ENCODE measurements at places on chromosomes 1 and 21. TPM values are rescaled to one million over a fixed set of nuclear protein-coding genes. Genes with fewer than 3 reads are reported as not detected.

DNA sequence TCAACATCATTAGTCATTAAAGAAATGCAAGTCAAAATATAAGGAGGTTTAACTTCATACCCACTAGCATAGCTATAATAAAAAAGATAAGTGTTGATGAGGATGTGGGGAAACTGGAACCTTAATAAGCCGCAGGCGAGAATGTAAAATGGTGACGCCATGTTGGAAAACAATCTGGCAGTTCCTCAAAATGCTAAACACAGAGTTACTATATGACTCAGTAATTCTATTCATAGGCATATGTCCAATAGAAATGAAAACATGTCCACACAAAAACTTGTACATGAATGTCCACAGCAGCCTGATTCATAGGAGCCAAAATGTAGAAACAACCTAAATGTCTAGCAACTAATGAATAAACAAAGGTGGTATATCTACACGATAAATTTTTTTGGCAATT is 23.2 kb downstream of the DDX59 start:
- DNase-seq: no peak

GRCh38 chr1:27592931-27593677 is 10.8 kb downstream of the AHDC1 start:
- no peak for DNase-seq

DNA sequence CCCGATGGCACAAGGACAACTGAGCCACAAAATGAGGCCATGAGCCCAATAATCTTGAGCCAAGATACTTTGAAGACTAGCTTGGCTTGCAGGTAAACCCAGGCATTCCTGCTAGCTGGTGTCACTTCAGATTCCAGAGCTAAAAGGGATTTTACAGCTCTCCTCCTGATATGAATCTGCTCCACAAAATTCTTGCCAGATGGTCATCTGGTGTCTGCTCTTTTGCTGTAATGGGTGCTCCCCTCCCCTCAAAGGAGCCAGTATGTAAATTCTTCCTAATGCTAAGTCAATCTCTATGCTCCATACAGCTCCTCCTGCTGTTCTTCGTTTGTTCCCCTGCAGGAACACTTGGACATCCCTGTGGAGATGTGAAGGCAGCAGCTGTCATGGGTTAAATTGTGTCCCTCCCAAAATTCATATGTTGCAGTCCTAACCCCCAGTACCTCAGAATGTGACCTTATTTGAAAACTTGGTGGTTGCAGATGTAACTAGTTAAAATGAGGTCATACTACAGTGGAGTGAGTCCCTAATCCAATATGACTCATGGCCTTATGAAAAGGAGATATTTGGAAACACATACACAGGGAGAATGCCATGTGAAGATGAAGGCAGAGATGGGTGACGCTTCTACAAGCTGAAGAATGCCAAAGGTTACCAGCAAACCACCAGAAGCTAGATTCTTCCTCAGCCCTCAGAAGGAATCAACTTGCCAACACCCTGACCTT is 180.6 kb upstream of the PALMD start:
- DNase-seq: no peak

GRCh38 chr1:235416662-235417049 is 49.4 kb downstream of the TBCE start:
- DNase-seq: no peak

GRCh38 chr1:53372501-53372951 is 44.7 kb upstream of the LRP8 start:
- DNase-seq: no peak

GRCh38 chr1:240031414-240031813 is 60.3 kb upstream of the FMN2 start:
- DNase-seq: no peak

DNA sequence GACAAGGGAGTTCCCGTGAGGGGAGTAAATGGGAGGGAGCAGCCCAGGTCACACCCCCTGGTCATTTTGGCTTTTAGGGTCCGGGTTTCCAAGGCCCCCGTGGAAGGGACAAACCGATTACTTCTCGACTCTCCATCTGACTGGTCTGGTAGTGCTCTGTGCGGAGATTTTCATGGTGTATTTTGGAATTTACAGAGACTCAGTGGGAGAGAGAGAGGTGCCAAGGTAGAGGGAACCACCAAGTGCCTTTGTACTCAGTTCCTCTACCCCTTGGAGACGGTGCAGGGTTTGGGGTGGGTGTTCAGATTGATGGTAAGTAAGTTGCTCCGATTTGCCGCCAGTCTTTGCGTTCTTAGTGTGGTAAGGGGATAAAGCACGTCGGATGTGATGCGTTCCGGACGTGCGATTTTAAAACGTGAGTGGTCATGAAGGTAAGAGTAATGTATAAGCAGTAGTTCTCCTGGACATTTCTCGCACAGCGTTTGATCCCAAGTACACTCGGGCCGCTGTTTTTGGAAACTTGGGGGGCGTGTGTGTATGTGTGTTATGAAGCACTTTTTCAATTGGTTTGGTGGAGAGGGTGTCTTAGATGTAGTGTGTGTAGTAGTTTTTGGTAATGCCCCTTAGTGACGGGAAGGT is 682 bp downstream of the SUCO start:
- DNase-seq: no peak

DNA sequence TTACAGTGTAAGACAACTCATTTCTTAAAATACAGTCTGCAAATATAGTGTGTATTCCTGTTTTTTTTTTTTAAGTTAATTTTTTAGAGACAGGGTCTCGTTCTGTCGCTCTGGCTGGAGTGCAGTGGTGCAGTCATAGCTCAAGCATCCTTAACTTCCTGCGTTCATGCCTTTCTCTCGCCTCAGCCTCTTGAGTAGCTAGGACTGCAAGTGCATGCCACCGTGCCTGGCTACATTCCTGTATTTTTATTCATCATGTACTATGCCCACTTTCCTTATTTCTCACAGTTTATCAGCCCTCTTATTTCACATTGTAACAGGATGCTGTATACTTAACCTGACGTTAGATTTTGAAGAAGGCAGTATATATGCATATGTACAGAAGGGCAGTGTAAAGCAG is 26.7 kb downstream of the MIER1 start:
- peak; percentile 48 for DNase-seq

- no peak for DNase-seq
These were observed 98.6 kb upstream of the PPP2R5A start for GRCh38 chr1:212186427-212187207.

DNA sequence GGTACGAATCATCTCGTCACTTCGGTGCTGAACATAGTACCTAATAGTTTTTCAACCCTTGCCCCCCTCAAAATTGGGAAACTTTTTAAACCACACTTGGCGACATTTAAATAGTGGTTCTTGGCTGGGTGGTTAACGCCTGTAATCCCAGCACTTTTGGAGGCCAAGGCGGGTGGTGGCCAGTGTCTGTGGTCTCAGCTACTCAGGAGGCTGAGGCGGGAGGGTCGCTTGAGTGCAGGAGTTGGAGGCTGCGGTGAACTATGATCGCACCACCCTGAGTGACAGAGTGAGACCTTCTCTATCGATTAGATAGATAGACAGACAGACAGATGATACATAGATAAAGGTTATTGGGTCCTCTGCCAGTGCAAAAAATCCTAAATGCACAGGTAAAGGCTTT is 55.5 kb upstream of the RASAL2 start:
- DNase-seq: no peak

DNA sequence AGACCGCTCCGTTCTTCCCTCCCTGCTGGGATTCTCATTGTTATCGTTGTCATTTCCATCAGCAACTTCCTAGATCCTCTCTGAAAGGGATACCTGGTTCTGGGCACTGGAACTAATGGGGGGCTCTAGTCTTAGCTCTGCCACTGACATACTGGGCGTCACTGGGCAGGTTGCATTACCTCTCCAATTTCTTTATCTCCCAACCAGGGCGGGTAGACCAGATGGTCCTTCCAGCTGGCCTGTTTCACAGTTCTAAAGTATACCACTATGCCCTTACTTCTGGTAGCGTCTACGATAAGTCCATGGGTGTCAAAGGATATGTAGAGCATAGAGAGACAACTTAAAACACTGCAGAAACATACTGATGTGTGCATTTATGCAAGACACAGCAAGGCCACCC is 1.4 kb downstream of the GPR37L1 start:
- no peak for DNase-seq

GRCh38 chr1:196513821-196514220 is 94.4 kb downstream of the KCNT2 start:
- no peak for DNase-seq

GRCh38 chr1:82160036-82160435 is 359.3 kb downstream of the ADGRL2 start:
- DNase-seq: peak; percentile 3

DNA sequence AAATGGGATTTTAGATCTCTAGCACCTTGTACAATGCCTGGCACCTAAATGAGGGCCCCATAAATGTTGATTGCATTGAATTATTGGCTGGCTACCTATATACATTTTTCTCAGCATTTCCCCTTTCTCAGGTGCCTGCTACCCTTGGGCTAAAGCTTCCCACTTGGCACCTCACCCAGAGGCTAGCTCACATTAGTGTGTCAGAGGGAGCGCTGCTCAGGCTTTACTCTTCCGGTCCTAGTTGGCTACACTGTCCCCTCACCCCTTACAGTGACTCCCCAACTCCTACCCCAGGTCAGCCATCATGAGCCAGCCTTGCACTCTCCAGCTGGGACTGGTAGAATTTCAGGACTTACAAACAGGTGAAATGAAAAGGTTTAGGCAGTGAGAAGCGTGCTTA is 9.5 kb downstream of the TRAF5 start:
- DNase-seq: no peak

DNA sequence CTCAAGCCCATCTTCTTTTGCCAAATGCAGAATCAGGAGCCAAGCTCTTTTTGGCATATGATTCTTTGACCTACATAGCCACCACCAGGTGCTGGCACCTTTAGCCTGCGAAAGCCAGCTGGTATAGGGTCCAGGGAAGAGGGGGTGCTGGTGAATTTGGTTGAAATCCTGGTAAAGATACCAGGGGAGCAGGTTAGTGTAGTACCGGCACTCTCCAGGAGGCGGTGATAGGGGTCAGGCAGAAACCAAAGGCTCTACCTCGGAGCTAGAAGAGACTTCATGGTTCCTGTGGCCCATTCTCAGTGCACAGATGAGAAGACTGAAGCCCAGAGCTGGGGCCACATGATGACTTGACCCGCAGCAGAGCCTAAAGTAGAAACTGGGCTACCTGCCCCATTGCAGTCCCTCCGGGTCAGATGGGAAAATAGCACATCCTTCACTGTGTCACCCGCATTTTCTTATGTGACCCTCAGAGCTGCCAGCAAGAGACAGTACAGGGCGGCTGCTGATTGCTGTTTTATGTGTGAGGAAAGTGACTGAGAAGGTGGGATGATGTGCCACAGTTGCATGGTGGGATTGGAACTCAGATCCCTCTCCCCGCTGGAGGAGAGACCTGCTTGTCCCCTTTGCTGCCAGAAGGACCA is 36.0 kb upstream of the IL19 start:
- DNase-seq: no peak

- no peak for DNase-seq
These were observed 1.2 kb upstream of the ZNF683 start for GRCh38 chr1:26373789-26374188.

DNA sequence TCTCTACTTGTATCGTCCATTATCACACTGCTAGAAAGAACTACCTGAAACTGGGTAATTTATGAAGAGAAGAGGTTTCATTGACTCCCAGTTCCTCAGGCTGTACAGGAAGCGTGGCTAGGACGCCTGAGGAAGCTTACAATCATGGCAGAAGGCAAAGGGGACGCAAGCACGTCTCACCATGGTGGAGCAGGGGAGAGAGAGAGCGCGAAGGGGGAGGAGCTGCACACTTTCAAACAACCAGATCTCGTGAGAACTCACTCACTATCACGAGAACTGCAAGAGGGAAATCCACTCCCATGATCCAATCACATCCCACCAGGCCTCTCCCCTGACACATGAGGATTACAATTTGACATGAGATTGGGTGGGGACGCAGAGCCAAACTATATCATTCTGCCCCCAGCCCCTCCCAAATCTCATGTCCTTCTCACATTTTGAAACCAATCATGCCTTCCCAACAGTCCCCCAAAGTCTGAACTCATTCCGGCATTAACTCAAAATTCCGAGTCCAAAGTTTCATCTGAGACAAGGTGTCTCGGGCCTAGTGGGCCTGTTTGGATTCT is 8.0 kb downstream of the MMEL1 start:
- no peak for DNase-seq

- no peak for DNase-seq
These were observed 81.5 kb downstream of the BEND5 start for GRCh38 chr1:48695161-48695560.

- peak; percentile 58 for DNase-seq
These were observed 95.9 kb downstream of the KCNJ15 start for GRCh38 chr21:38352536-38353219.

- DNase-seq: no peak
These were observed 137.4 kb downstream of the PIGK start for GRCh38 chr1:77081834-77082233.

- peak; percentile 7 for DNase-seq
These were observed 20.6 kb downstream of the RUNX3 start for GRCh38 chr1:24909388-24909898.

- peak; percentile 79 for DNase-seq
These were observed 36.1 kb downstream of the DPH5 start for GRCh38 chr1:100989306-100990077.

GRCh38 chr1:198268784-198269645 is 112.2 kb downstream of the NEK7 start:
- DNase-seq: no peak

Gene ERG
- polyA plus RNA-seq: not detected

Gene TDRD5
- not detected for polyA plus RNA-seq

Gene IFNLR1
- polyA plus RNA-seq: not detected

Gene ELAPOR1
- polyA plus RNA-seq: 0.88 TPM

Gene AMY1A
- polyA plus RNA-seq: not detected

Gene FAM78B
- polyA plus RNA-seq: 0.05 TPM

Gene RPE65
- not detected for polyA plus RNA-seq
